ENCODE measurements at places on chromosomes 13 and 19.

- DNase-seq, result no peak
Measured at GRCh38 chr13:50612717-50613116, 230.8 kb downstream of the DLEU7 start.

GRCh38 chr19:6064336-6065073 lies 45.8 kb downstream of the RFX2 start:
- no peak for DNase-seq

DNA sequence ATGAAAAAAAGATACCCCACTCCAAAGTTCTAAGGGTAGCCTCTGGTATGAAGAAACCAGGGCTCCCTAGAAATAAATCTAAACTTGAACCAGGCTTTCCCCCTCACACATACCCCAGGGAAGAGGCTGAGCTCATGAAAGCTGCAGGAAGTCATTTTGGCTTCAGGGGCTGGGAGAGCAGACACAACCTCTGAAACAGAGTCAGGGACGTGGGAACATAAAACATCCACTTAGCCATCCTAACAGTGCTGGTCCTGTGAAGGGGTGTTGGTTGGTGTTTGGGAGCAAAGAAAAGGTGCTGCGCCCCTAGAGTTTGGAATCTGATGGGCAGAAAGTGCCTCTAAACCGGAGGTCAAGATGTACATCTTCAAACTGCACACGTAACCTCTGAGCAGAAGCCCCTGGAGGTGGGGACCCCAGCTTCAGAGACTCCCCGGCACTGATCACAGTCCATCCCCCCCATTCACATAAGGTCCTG lies 15.8 kb downstream of the RAB3D start:
- DNase-seq, result no peak

- no peak for DNase-seq
Measured at GRCh38 chr19:34232566-34233481, 21.5 kb upstream of the GARRE1 start.

GRCh38 chr13:50153876-50154275 lies 138.6 kb downstream of the KCNRG start:
- DNase-seq, result no peak
